ENCODE measurements at places on chromosomes 6 and 20.

GRCh38 chr20:10453241-10453640 lies 18.1 kb downstream of the SLX4IP start:
- no peak for DNase-seq

- no peak for DNase-seq
Observed at GRCh38 chr6:208938-209337, 83.3 kb upstream of the DUSP22 start.

DNA sequence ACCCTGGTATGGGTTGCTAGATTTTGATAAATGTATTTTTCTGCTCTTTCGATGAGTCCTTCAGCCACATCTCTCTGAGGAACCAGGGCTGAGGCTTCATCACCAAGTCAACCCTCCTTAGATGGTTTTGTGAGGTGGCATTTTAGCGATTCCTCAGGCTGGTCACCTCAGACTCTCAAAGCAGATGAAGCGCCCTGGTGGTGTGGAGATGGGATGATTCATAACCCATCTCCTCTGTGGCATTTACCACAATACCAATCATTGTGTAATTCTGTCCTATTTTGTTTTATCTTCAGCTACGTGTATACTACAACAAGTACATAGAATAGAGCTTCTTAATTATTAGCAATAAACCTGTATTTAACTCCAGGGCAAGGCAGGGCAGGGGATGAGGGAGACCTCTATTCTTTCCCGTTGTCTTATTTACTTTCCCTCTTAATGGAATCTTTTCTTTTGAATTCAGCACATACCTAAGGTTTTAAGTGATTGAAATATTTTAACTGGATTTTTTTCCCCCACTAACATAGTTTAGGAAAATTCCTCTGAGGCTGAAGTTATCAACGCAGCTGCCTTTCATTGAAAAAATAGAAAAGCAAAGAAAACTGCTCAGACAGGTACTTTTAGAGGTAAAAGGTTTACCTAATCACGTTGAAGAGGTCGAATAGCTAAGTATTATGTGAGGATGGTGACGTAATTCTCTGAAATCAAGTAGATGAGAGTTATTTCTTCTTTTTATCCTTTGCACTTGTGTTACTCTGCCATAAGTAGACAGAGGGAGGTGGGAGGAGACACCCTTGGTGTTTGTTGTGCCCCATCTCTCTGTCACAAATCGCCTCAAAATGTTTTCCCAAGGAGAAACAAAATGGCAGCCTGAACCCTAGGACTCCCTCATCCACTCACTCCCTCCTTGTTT lies 57.4 kb upstream of the EDN3 start:
- no peak for DNase-seq

DNA sequence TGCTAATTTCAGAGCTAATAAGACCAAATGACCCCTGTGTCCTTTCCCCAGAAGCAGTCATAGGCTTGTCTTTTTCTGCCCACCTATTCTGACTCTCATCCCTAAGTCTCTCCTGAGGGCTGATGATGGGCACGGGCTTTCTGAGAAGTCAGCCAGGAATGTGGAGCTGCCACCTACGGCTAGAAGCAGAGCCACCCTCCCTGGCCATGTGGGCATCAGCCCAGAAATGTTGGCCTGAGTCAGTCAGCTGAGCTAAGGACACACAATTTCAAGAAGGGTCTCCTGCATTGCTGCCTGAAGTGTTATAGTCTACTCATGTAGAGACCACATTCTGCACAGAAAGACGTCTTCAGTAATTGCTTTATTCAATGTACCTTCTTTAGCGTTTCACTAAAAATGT lies 17.1 kb downstream of the MYLIP start:
- no peak for DNase-seq

DNA sequence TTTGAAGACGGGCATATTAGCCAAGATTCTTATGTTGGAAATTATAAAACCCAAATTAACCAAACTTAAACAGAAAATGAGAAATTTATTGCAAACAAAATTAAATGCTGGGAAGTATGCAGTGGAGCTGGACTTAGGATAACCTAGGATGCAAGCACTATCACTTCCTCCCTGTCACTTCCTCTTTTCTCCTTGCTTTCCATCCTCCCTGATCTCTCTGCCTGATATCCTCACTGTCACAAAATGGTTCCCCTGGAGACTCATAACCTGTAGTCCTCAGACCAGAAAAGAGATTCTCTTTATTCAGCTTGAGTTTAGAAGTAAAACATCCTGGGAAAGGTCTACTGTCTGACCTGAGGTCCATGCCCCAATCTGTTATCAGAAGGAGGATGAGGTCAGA lies 7.4 kb upstream of the KLHL32 start:
- no peak for DNase-seq

DNA sequence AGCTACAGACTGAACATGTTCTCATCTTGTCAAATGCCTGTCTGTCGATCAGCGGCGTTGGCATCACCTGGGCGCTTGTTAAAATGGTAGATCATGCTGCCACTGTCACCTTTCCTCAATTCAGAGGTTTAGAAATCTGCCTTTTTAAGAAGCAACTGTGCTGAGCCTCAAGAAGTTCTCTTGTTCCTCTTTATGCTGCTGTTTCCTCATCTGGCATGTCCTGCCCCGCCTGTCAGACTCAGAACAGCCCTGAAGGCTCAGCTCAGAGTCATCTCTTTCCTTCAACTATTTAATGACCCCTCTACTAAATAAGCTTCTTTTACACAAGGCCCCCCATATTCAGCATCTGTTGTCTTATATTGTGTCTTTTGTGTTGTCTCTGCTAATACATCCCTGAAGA lies 368.2 kb downstream of the EPM2A start:
- no peak for DNase-seq

- no peak for DNase-seq
Observed at GRCh38 chr6:163661272-163661671, 246.8 kb downstream of the QKI start.

- DNase-seq = no peak
Observed at GRCh38 chr6:163405412-163406309, 8.9 kb upstream of the QKI start.

GRCh38 chr6:159687341-159687740 lies 5.7 kb downstream of the SOD2 start:
- DNase-seq = no peak

- DNase-seq = no peak
Observed at GRCh38 chr20:25083141-25083772, 1.3 kb upstream of the VSX1 start.

GRCh38 chr6:16676978-16677377 lies 84.3 kb downstream of the ATXN1 start:
- DNase-seq = no peak

DNA sequence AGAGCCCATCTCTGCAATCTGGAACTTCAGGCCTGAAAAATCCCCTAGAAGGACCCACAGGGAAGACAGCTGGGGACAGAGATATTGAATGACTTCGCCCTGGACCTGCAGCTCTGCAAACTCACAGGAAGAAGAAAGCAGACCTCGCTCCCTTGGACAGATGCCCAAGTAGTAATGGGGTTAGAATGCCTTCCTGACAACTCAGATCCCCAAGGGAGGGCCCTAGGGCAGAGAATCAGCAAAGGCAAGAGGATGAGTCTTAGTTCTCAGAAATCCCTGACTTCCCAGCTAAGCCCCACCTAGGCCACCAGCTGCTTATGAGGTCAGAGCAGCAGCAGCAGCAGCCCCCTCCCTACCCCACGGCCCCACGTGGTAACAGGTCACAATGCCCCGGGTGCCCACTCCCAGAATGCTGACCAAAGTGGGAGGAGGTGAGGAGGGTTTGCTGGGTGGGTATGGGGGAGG lies at the start of gene C20orf141:
Gene C20orf141, plus strand, starts transcription at position 401 of the 465 bp plus-strand sequence. CDS start 198 bp downstream, outside the sequence.
- DNase-seq = peak; percentile 9

DNA sequence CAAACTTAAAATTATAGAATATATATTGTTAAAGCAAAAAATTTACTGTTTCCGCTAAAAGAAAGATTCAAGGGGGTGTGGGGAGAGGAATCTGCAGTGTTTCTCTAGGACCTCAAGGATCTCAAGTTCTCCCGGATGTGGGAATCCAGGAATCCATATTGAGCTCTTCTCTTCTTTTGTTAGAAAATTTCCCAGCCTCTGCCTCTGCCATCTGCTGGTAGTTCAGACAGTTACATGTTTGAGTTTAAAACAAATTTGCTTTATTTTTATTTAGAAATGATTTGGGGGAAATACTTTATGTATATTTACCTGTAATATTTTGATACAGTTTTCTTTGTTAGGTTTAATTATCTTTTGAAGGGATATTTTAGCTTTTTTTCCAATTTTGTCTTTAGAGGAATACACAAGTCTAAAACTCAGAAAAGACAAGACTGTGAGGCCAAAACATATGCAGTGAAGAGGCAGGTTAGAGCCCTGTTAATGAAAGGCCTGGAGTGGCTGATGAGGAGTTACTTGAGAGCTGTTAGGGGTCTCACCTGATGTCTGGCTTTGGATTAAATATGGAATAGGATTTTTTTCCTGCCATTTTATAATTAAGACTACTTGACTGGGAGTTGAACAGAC lies 268.8 kb downstream of the ARID1B start:
- DNase-seq = no peak

DNA sequence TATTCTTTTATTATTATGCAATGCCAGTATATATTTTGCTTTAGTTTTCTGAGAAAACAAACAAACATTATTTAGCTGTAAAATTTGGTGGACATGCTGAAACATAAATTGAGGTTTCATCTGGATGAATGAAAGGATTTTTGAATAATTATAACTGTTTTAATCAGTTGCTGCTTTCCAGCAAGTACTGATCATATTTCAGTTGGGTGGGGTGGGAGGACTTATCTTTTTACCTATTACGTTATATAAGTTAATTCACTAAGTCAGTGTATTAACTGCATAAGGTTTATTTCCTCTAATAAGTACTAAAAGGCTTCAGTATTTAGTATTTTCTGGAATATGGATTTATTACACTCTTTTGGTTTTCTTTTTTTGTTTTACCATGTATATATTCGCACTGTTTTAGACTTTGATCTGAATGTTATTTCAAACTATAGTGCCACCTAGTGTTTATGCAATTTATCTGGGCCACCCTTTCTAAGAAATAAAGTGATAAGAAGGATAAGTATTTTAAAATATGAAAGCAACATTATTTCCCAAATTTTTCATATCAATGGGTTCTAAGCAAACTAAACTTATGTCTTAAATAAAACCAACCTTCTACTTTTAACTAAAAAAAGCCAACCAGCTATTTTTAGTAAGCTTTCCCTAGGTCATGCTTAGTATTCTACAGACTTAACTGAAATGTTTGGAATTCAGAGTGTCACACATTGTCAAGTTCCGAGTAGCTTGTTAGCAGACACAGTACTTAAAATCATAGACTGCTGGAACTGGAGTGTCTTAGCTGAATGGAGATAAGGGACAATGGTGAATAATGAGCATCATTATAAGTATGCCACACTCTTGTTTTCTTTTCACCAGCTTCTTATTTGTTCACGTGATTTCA lies 105.4 kb upstream of the MCHR2 start:
- no peak for DNase-seq

GRCh38 chr6:42877695-42878094 lies 1.7 kb upstream of the RPL7L1 start:
- DNase-seq = no peak

- no peak for DNase-seq
Observed at GRCh38 chr20:22925613-22925983, 109.5 kb upstream of the SSTR4 start.

DNA sequence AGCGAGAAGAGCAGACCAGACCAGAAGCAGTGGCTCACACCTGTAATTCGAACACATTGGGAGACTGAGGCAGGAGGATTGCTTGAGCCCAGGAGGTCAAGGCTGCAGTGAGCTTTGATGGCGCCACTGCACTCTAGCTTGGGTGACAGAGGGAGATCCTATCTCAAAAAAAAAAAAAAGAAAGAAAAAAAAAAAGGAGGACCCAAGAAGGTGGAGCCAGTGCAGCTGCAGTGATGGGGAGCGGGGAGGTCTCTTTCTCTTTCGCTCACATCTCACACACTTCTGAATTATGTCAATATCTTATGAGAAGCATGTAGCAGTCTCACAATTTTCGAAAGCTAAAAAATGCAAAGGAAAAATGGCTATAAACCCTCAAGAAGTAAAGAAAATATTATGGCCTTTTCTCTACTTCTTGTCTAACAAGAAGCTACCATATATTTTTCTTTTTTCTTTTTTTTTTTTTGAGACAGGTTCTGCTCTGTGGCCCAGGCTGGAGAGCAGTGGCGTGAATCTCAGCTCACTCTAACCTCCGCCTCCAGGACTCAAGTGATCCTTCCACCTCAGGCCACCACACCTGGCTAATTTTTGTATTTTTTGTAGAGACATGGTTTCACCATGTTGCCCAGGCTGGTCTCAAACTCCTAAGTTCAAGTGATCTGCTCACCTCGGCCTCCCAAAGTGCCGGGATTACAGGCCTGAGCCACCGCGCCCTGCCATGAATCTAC lies 3.8 kb upstream of the SPO11 start:
- no peak for DNase-seq

DNA sequence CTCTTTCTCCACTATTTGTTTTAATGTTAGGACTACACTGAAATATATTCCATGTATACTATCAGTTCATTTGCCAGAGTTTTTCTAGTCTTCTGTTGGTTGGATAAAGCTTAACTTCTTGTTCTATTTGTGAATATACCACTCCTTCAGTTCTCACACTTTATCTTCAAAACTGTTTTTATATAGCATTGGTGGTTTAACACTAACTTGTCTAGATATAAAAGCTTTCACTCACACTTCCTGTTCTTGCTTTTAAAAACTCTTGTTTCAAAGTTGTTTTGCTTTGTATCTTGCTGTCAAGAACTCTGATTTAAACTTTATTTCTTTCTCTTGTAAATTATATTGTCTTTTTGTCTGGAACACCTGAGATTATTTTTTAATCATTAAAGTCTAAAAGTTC lies 226.8 kb upstream of the TENT5A start:
- no peak for DNase-seq
